AG08396 (cell line): ENCODE measurements at places on chromosomes 11 and 22.

GRCh38 chr11:120780239-120780638 is 243.7 kb upstream of the TBCEL start:
- DNase-seq: no peak

DNA sequence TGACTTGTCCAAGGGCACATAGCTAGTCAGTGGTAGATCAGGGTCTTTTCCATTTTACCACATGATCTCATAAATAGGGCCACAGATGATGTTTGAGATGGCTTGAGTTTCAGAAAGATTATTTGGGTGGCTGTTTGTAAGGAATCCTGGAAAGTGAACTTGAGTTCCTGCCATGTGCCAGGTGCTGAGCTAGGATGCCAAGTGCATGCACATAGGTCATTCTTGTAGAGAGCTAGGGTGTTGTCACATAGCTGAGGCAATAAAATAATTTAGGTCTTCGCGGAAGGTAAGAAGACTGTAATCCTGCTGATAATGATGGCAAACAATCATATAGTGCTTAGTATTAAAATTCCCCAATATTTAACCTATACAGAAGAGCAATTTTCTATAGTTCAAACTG is 1162.6 kb upstream of the TENM4 start:
- no peak for DNase-seq

DNA sequence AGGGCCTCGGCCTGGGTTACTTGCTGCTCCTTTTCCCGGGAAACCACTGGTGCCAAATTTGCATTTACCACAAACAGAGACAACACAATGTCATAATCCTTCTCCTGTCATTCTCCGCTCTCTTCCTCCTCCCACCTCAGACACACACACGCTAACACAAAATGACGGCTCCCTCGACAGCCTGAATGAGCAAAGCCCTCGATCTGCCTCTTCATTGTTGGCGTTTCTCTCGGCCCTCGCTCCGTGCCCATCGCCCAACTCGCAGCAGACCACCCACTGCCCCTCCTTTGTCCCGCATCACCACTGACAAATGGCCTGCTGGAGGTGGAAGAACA is 12.5 kb upstream of the TCF20 start:
- no peak for DNase-seq

DNA sequence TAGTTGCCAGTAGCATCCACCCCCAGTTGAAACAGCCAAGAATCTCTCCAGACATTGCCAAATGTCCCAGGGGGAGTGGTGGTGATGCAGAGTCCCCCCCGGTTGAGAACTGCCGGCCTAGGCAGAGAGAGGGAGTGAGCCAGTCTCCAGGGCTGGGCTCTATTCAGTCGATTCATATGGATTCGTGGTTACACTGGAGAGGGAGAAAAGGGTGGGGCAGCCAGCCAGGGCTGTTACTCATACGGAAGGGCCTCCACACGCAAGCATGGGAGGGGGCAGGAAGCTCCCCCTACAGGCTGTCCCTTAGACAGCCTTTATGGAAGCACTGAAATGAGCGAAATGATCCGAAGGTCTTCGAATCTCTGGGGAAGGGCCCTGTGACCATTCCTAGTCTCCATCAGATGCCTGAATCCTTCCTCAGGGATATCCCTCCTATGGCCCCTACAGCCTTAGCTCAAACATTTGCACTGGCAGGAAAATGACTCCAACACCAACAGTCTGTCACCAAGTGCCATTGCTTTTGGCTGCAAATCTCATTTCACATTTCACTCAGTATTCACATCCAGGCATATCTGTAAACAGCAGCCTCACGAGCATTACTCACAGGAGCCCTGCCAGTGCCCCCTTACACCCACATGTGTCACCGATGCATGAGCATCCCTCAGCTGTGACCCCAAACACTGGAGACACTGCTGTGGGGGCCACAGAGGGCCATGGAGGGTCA is 18.4 kb upstream of the TLCD5 start:
- peak; percentile 83 for DNase-seq

- no peak for DNase-seq
These were observed 86.4 kb downstream of the CELSR1 start for GRCh38 chr22:46450931-46451561.

- DNase-seq: no peak
These were observed 63.3 kb downstream of the SYN3 start for GRCh38 chr22:32994898-32995297.

DNA sequence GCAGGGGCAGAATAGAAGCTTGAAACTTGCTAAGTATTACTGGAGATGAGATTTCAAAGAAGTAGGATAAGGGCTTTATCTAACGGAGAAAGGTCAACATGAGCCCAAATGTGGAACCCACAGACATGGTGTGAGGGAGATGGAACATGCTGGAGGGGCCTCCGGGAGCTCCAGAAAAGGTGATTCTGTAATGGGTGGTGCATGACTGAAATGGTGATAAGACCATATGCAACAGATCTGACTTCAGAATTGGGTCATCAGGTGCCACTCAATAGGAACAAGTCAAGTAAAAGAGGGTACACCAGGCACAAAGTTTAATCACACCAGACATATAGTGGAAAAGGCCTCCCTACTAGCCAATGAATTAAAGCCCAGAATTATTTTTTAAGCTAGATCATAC is 7.9 kb upstream of the CEP295 start:
- no peak for DNase-seq

DNA sequence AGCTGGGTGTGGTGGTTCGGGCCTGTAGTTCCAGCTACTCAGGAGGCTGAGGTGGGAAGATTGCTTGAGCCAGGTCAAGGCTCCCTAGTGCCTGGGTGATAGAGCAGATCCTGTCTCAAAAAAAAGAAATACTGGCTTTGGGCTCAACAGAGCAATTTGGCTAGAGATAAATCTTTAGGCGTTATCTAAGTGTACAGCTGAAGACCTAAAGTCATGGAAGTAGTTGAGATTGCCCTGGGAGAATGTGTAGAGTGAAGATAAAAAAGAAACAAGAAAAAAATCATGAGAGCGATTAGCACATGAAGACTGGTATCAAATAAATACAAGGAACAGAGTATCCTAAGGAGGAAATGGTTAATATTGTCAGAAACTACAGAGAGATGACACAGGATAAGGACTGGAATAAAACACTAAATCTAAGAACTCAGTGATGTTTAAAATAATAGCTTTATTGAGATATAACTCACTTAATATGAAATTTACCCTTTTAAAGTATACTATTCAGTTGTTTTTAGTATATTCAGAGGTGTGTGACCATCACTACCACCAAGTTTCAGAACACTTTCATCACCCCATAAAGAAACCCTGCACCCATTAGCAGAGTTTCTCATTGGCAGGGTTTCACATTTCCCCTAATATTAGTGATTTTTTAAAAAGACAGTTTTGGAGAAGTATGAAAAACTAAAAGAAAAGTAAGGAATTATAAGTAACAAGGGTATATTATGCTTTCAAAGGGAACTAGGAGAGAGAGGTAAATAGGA is 20.7 kb downstream of the PIK3C2A start:
- DNase-seq: no peak

GRCh38 chr11:9780929-9781328 is 117.1 kb downstream of the SWAP70 start:
- DNase-seq: no peak

GRCh38 chr11:130478204-130478701 is 29.8 kb downstream of the ADAMTS15 start:
- peak; percentile 96 for DNase-seq

DNA sequence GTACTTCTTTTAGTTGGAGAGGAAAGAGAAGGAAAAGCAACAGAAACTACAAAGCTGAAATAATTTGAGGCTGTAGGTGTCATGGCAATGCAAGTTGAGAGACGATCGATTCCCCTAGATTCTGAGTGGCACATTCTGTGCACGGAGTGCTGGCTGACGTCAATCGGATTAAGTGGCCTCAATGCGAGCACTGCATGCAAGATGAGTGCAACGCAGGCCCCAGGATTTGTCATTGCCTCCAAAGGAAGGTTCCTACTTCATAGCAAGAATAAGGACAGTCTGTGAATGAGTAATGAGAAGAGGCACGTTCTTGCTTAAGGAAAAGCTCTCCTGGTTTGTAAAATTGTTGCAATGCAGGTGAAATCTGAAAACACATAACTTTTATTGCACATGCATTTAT is 892.4 kb downstream of the KCNA4 start:
- no peak for DNase-seq

DNA sequence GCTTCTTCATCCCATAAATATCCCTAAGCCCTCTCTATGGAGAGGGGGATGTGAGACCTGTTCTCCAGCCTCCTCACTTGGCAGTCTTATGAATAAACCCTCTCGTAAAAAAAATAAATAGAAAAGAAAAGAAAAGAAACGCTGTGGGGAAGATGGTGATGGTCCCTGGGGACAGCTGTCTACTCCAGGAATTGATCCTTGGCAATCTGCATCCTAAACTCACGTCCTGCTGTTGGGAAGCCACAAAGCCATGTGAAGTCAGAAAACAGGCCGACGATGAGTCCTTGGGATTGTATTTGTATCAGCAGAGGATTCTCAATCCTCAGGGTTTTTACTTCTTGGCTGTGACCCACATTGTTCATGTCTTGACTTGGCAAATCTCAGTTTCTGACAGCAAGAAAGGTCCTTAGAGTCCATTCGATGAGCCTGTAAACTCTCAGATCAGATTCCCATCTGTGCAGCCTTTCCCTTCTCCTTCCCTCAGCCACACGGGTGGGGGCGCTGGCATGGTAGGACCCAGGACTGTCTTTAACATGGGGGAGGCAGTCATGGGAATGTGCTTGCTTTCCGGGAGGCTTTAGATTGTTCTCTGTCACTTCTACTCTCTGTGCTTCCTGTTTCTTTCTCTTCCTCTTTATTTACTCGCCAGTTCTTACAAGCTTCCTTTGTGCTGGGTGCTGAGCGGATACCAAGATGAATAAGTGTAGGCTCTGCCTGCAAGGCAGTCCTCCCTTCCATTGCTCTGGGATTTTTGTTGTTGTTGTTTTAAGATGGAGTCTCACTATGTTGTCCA is 24.9 kb downstream of the TCP11L1 start:
- no peak for DNase-seq

DNA sequence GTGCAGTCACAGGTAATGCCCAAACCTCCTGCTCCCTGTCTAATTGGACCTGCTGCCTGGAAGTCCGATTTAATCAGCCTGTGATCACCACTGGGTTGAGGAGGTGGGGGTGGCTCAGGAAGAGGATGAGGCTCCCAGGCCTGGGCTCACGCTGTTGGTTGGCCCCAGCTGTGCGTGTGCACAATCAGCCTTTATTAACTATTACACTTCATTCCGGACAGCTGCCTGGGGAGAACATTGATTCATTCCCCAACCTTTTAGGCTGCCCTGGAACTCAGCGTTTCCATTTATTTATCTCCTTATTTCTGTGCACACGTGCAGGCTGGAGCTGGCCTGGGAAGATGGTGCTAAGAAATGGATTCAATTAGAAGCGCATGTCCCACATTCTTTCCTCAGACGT is 123.4 kb downstream of the DSCAML1 start:
- DNase-seq: no peak

GRCh38 chr11:63012430-63012829 is 3.2 kb downstream of the SLC22A8 start:
- DNase-seq: no peak

DNA sequence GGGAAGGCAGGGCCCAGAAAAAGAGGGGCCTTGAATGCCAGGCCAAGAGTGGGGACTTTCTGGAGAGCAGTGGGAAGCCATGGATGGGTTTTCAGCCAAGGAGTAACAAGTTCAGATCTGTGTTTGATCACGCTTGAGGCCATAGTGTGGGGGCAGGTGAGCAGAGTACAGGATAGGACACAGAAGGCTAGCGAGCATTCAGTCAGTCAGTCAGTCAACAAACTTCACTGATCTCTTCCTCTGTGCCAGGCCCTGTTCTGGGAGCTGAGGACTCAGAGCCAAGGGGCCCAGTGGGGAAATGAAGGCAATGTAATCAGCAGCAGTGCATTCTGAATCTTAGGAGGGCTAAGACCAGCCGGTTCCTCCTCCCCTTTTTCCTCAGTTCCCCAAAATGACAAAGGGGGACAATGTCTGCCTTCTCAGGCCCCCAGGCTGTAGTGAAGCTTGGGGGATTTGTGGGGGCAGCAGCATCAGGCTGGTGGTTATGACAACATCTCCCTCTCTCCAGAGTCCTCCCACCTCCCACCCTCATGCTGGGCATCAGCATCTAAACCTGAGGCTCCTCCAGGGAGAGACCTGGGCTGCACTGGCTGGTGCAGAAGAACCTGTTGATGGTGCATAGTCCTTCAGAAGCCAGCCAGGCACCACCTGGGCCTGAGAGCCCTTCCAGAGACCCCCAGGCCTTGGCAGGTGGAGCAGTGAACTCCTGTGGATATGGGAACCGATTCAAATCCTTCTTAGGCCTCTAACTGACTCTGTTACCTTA is 42.9 kb upstream of the TPBGL start:
- no peak for DNase-seq

DNA sequence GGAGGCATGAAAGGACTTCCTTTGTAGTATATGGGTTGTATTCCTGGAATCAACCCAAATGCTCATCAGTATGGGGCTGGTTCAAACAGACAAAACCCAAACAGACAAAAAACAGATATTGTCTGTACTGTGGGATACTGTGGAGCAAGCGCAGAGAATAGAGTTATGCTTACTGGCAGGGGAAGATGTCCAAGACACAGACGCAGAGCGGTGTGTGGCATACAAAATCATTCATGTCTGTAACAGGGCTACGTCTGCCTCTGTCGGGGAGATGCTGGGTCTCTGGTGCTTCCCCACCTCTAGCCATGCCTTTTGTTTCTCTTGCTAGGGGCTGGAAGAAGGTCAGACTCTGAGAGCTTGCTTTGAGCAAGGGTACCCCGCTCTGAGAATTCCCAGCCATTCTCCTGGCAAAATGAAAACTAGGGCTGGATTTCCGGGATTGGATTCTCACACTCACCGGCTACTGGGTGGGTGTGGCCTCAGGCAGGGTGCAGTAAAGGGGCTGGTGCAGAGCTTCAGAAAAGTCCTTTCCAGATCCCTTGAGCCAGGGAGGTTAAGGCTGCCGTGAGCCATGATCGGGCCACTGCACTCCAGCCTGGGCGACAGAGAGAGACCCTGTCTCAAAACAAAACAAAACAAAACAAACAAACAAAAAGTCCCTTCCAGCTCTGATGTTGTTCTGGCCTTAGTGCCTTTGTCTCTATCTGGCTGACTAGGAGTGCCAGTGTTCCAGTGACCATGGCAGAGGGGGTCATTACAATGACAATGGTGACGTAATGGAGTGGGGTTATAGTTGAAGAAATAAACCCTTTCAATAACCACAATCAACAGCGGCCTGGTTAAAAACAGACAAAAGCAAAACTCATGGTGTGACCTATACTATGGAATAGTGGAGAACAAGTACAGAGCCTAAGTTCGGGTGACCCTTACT is 2.9 kb upstream of the ABCC8 start:
- DNase-seq: peak; percentile 46

- DNase-seq: no peak
These were observed 17.4 kb upstream of the NAP1L4 start for GRCh38 chr11:3009481-3009880.

- peak; percentile 71 for DNase-seq
These were observed 89.5 kb downstream of the TRMU start for GRCh38 chr22:46425016-46425415.

- DNase-seq: no peak
These were observed 13.9 kb upstream of the CELSR1 start for GRCh38 chr22:46551321-46551720.
